ENCODE measurements at places on chromosomes 11 and 22.

GRCh38 chr22:49815641-49816091 is 12.0 kb downstream of the BRD1 start:
- no peak for DNase-seq
- peaks cover 2% of the 10 kb centered on the region for H3K4me1 ChIP-seq
- H3K36me3 ChIP-seq, result peaks cover 59% of the 10 kb centered on the region
- no peaks in the 10 kb centered on the region for H3K27me3 ChIP-seq

- no peak overlapping the region for H3K4me3 ChIP-seq
- H3K27ac ChIP-seq, result no peak overlapping the region
- no peaks in the 10 kb centered on the region for H3K4me1 ChIP-seq
- H3K27me3 ChIP-seq, result no peaks in the 10 kb centered on the region
- DNase-seq, result no peak
These were observed 49.6 kb upstream of the MPEG1 start for GRCh38 chr11:59262177-59262818.

DNA sequence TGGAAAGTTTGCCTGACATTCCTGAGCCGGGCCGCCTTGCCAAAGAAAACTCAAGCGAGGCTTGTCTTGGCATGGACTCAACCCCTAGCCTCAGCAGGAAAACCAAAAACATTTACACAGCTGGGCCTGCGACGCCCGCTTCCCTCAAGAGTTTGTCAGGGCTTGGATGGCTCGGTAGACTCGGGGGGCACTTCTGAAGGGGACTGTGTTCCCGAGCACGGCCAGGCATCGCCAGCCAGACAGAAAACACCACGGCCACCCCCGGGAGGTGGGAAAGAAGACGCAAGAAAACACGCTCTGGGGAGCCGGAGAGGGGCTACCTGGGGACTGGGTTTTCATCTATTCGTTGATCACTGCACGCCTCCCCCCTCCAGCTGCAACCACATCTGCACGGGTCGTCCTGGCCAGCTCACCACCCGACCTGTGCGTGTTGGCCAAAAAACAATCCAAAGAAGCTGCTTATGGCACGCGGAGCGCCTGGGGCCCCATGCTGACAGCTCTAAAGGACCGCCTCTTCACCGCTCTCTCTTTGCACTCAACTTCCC is 380.7 kb downstream of the MN1 start:
- no peaks in the 10 kb centered on the region for H3K27me3 ChIP-seq
- peak; percentile 93 for DNase-seq
- H3K4me1 ChIP-seq, result peaks cover 17% of the 10 kb centered on the region
- H3K36me3 ChIP-seq, result no peaks in the 10 kb centered on the region
- H3K4me3 ChIP-seq, result peak overlapping the region; percentile 38

DNA sequence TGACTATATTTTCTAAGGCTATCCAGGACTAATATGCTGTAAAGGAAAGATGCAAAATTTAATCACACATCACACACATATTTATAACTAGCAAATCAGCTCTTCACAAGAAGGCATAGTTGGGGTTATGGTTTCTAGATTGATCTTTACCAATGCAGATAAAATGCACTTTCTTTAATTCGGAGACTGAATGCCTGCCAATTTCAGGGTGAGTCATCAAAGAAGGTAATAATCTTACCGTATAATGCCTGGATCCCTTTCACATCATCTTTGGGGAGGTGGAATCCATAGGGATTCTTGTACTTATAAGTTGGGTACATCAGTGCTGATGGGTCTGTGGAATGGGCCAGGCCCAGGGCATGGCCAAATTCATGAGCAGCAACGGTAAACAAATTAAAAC is 16.4 kb downstream of the MMP20 start:
- H3K4me3 ChIP-seq, result no peak overlapping the region
- no peak overlapping the region for H3K27ac ChIP-seq
- no peak for DNase-seq
- no peaks in the 10 kb centered on the region for H3K36me3 ChIP-seq
- no peaks in the 10 kb centered on the region for H3K27me3 ChIP-seq

DNA sequence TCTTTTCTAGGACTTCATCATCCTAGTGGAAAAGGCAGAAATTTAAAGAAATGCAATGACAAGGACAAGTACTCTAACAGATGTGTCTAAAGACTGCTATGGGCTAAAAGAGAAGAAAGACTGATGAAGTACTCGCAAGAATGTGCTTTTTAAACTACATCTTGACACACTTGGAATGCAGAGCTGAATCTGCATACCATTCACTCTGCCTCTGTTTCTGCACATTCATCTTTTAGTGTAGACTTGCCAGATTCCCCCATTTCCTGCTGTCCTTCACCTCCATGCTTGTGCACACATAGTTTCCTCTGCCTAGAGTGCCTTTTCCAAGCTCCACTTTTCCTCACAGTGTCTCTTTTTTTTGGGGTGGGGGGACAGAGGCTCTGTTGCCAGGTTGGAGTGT is 239.0 kb upstream of the CCDC179 start:
- no peak for DNase-seq
- H3K36me3 ChIP-seq, result no peaks in the 10 kb centered on the region
- H3K4me1 ChIP-seq, result no peaks in the 10 kb centered on the region

Data from ascending aorta (tissue), 2 donors.